Melanocyte of skin (primary cell): ENCODE measurements at places on chromosomes 2 and 18. TPM values are rescaled to one million over a fixed set of nuclear protein-coding genes. Genes with fewer than 3 reads are reported as not detected.

The ANKRD36 gene
- 34.3 and 65.2 TPM in 2 replicates for total RNA-seq

The DSG1 gene
- not detected in 2 replicates for total RNA-seq

The COBLL1 gene
- total RNA-seq, result 13.7 and 16.8 TPM in 2 replicates

The UXS1 gene
- total RNA-seq, result 21.3 and 43.6 TPM in 2 replicates

The REG3G gene
- total RNA-seq, result not detected in 2 replicates

The CREB1 gene
- 27.9 and 32.0 TPM in 2 replicates for total RNA-seq

The SLC19A3 gene
- 4.0 and 4.1 TPM in 2 replicates for total RNA-seq

The COLEC12 gene
- 0.69 and 0.73 TPM in 2 replicates for total RNA-seq

The SCLY gene
- total RNA-seq, result 37.6 and 45.5 TPM in 2 replicates

The ANKRD23 gene
- 5.1 and 5.9 TPM in 2 replicates for total RNA-seq

The TEX44 gene
- total RNA-seq, result not detected in 2 replicates

The PFN4 gene
- total RNA-seq, result 1.0 TPM in 1 of 2 replicates, not detected in the other

The EGR4 gene
- not detected in 2 replicates for total RNA-seq

The AMER3 gene
- total RNA-seq, result not detected in 2 replicates

The GATA6 gene
- 0.33 and 0.46 TPM in 2 replicates for total RNA-seq

The TMEM247 gene
- not detected in 2 replicates for total RNA-seq

The UPP2 gene
- total RNA-seq, result not detected in 2 replicates

The SYT4 gene
- total RNA-seq, result not detected in 2 replicates

The NABP1 gene
- 27.0 and 34.9 TPM in 2 replicates for total RNA-seq

The CNTNAP5 gene
- total RNA-seq, result not detected in 2 replicates

The INSIG2 gene
- 5.9 and 6.7 TPM in 2 replicates for total RNA-seq

The GAD1 gene
- 0.46 and 0.67 TPM in 2 replicates for total RNA-seq

The LRRFIP1 gene
- 38.2 and 43.3 TPM in 2 replicates for total RNA-seq

The IL36RN gene
- not detected in 2 replicates for total RNA-seq

The GPR39 gene
- total RNA-seq, result 0.34 TPM in 1 of 2 replicates, not detected in the other

The MC4R gene
- total RNA-seq, result 0.67 and 0.77 TPM in 2 replicates

The CHRNG gene
- not detected in 2 replicates for total RNA-seq

The SELENOI gene
- 25.8 and 35.6 TPM in 2 replicates for total RNA-seq
